Femur (tissue), 1 donor: ENCODE measurements at places on chromosomes 3 and 15.

DNA sequence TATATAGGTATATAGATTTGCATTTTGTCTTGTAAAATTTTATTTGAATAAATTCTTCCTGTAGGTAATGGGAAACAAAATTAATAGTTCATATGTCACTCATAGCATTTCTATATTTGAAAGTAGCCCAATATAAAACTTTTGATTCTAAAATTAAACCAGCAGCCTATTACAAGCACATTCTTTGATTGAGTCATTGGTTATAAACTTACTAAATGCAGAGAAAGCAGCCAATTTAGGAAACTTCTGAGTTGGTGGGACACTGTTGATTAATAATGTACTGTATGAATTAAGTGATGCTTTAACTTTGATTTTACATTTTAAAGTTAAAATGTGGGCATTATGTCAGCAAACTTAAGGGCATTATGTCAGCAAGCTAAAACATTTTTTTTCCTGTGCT lies 34.5 kb downstream of the NR1D2 start:
- no peak for DNase-seq

GRCh38 chr3:23672628-23673027 lies 133.1 kb upstream of the UBE2E1 start:
- no peak for DNase-seq

DNA sequence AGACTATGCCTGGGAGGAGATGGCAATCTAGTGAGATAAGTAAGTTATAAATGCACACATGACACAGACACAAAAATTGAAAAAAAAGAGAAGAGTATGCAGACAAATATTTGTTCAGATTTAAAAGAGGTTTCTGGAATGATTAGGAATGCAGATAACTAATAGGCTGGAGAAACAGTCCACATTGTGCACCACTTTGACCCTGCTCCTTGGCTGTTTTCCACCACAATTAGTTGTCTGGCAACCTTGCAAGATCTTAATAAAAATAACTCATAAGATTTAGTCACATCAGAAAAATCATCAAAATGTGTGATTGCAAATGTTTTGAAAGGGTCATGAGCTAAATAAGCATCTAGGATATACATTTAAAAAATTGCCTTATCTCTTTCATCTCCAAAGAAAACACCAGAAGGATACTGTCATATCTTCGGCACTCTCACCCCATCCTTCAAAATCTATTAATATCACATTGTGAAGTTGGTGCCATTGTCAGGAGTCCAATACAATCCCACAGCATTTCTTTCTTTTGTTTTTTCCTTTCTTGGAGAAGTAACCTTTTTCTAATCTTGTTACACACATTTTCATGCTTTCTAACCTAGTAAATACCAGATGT lies 153.7 kb upstream of the KCNMB2 start:
- no peak for DNase-seq

- DNase-seq = no peak
Observed at GRCh38 chr3:96996009-96996408, 181.6 kb downstream of the EPHA6 start.

GRCh38 chr3:102526865-102527264 lies 92.0 kb downstream of the ZPLD1 start:
- no peak for DNase-seq

GRCh38 chr3:116378077-116378476 lies 67.2 kb downstream of the LSAMP start:
- no peak for DNase-seq

DNA sequence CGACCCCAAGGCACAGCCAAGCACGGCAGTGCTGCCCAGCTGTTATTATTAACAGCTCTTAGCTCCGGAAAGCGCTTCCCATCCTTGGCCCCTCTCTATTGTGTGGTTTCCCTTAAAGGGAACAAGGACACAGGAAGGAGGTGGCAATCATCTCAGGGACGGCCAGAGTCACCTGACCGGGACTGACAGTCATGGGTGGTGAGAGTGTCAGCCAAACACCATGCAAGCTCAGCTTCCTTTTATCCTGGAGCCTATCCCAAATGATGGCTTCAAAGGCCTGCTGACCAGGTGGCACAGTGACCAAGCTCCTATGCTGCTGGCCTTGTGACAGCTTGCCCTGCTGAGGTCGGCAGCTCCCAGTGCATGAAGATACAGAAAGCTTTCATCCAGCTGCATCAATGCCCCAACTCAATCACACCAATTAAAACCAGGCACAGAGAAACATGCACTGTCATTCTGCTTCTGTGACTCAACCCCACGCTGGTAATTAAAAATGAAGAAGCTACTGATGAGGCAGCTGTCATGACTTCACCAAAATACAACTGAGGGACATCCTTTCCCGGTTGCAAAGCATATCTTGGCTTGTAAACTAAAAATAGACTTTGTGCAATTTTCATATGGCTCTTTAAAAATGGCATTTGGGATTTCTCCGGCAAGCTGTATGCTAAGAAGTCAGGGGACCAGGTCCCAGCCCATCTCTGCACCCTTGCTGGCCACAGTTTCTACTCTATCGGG lies 34.0 kb downstream of the PCSK6 start:
- DNase-seq = peak; percentile 47
